ENCODE measurements at places on chromosomes 5 and 9. TPM values are rescaled to one million over a fixed set of nuclear protein-coding genes. Genes with fewer than 3 reads are reported as not detected.

FBP1 gene
- total RNA-seq, result not detected

HAPLN1 gene
- not detected for total RNA-seq

SAXO1 gene
- not detected for total RNA-seq

IFNA21 gene
- total RNA-seq, result not detected

NR3C1 gene
- 48.3 TPM for total RNA-seq

IRGM gene
- 0.17 TPM for total RNA-seq

IARS1 gene
- 124 TPM for total RNA-seq

KLHL9 gene
- 20.4 TPM for total RNA-seq

IL4 gene
- not detected for total RNA-seq

ADAMTS12 gene
- total RNA-seq, result 9.1 TPM

CER1 gene
- total RNA-seq, result not detected

CAMK4 gene
- not detected for total RNA-seq

FIBCD1 gene
- 14.4 TPM for total RNA-seq

SPINK13 gene
- not detected for total RNA-seq

PRDM9 gene
- not detected for total RNA-seq

FRRS1L gene
- 0.15 TPM for total RNA-seq

ZNF883 gene
- total RNA-seq, result 0.89 TPM
